ENCODE measurements at places on chromosomes 11 and 22.
A peak's percentile ranks its signal among the peaks of the same experiment; 100 is the strongest.

GRCh38 chr11:112470355-112470754 is 209.7 kb upstream of the PLET1 start:
- DNase-seq: no peak

- peak; percentile 44 for DNase-seq
Observed at GRCh38 chr11:5808500-5809121, at the start of gene OR52N2. Gene OR52N2, plus strand, starts transcription at chr11:5808924. Its CDS starts 11,412 bp downstream, at chr11:5820336.

GRCh38 chr22:42686756-42687491 is 33.7 kb downstream of the A4GALT start:
- DNase-seq: no peak

DNA sequence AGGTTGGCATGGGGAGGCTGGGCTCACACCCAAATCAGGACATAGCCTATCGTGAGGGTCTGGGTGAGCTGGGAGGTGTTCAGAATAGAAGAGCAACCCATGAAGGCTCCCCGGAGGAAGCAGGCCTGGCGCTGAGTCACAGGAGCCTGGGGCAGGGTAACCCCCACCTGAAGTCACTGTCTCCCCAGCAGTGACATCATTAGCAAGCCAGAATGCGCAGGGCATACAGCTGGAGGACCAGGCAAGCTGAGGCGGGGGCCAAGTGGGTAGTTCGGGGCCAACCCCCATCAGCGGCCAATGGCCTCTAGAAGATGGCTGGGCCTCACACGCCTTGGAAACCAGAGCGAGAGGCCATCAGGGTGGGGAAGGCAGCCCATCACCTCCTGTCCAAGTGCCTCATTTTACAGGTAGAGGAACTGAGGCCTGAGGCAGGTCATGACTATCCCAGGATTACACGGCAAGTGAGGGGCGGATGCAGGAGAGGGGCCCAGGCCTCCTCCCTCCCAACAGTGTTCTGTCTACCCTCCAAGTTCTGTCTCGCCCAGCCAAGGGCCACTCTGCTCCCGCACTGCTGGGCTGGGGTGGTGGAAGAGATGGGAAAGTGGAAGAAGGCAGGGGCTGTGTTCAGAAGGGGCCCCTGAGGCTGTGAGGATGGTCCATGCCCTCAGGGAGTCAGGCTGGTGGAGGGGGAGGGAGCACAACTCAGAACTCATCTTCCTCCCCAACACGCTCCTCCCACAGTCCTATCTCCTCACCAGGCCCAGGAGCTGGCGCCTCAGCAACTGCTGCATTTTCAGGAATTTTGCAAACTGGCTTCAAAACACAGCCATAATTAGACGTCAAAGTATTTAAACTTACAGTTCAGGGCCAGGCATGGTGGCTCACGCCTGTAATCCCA is 24.6 kb downstream of the RPL3 start:
- DNase-seq: no peak

DNA sequence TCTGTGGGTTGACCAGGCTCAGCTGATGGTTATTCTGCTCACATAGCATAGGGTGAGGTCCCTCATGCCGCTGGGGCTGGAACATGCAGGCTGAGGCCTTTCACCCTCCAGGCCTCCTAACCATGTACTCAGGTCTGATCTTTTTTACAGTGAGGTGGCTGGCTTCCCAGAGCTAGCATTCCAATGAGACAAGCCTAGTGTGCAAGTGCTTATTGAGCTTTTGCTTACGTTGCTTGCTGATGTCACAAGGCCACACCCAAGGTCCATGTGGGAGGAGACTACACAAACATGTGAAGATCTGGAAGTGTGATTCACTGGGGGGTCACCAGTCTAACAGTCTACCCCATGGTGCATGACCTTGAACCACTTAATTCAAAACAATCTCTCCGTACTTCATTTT is 33.9 kb downstream of the ISX start:
- no peak for DNase-seq

- DNase-seq: no peak
Observed at GRCh38 chr11:12117611-12118010, 7.2 kb downstream of the MICAL2 start.

Data from stimulated activated CD4-positive, alpha-beta T cell treated with anti-CD3 and anti-CD28 coated beads, Interleukin-1b, Interleukin-23, amount 100 ng/mL, for 1 hour (primary cell).